Activated naive CD4-positive, alpha-beta T cell treated with anti-CD3 and anti-CD28 coated beads, Interleukin-2, amount 50 U/mL, for 72 hours (primary cell): ENCODE measurements at places on chromosomes 4 and X.
A peak's percentile ranks its signal among the peaks of the same experiment; 100 is the strongest.

DNA sequence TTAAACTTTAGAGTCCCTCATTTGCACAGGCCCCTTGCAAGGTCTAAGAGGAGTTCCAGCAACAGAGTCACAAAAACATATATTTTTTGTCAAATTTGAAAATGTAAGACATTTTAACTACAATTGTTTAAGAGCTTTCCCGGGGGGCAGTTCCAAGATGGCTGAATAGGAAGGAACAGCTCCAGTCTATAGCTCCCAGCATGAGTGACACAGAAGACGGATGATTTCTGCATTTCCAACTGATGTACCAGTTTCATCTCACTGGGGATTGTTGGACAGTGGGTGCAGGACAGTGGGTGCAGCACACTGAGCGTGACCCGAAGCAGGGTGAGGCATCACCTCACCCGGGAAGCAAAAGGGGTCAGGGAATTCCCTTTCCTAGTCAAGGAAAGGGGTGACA, 71.4 kb upstream of the NMU start:
- no peak for DNase-seq

- no peak for DNase-seq
Observed at GRCh38 chr4:110624904-110625494, 2.1 kb upstream of the PITX2 start.

GRCh38 chr4:2804973-2805501, 12.2 kb downstream of the SH3BP2 start:
- DNase-seq = no peak

GRCh38 chr4:158799013-158799770, 30.4 kb downstream of the FNIP2 start:
- DNase-seq = no peak

- no peak for DNase-seq
Observed at GRCh38 chrX:8773117-8773516, 28.1 kb downstream of the FAM9A start.

GRCh38 chr4:76563454-76564122, 128.6 kb downstream of the SHROOM3 start:
- no peak for DNase-seq

DNA sequence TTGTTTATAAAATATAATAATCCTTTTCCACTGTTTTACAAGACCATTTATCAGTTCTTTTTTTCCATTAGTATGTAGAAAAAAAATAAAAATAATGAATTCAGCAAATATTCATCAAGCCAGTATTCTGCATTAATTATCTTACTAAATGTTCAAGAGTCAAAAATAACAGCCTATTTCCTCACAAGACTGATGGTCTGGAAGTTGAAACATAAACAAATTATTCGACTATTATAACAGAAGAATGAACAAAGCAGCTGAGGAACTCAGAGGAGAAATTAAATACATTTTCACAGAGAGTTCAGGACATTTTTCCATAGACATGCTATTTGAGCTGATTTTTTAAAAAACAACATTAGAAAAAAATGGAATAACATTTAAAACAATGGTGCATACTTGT, 2594.8 kb downstream of the ARAP2 start:
- no peak for DNase-seq

GRCh38 chrX:15322472-15322871, 7.0 kb upstream of the ASB11 start:
- no peak for DNase-seq

DNA sequence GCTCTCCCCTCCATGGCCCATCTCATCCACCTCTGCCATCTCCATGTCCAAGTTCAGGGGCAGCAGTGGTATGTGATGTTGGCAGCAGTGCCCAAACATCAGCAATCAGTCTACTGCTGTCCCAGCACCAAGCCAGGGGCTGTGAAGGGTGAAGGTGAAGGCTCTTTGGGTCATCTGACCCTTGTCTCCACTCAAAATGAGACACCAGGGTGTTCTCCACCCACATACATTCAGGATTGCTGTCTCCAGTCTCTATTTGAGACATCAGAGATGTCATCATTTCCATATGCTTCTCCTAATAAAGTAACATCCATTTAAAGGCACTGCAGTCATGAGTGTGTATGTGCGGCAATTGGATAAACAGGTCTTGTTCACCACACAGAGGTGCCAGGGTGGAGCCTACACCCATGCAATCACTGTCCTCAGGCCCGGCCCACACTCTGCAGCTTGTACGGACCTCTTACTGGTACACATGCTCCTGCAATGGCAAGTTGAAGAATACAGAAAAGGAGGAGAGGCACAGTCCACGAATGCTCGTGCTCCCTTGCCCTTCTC, 22.2 kb downstream of the MAML3 start:
- DNase-seq = no peak

DNA sequence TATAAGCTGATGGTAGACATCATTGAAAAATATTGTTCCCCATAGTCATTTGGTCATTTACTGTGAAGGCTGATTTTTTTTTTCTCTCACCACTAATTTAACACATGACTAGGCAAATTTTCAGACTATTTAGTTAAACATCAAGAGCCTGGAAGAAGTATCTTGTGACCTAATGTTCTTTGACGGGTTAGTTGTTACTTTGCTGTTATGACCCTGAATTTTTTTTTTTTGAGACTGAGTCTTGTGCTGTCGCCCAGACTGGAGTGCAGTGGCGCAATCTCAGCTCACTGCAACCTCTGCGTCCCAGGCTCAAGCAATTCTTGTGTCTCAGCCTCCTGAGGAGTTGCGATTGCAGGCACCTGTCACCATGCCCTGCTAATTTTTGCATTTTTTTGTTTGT, 67.0 kb downstream of the HPF1 start:
- no peak for DNase-seq

DNA sequence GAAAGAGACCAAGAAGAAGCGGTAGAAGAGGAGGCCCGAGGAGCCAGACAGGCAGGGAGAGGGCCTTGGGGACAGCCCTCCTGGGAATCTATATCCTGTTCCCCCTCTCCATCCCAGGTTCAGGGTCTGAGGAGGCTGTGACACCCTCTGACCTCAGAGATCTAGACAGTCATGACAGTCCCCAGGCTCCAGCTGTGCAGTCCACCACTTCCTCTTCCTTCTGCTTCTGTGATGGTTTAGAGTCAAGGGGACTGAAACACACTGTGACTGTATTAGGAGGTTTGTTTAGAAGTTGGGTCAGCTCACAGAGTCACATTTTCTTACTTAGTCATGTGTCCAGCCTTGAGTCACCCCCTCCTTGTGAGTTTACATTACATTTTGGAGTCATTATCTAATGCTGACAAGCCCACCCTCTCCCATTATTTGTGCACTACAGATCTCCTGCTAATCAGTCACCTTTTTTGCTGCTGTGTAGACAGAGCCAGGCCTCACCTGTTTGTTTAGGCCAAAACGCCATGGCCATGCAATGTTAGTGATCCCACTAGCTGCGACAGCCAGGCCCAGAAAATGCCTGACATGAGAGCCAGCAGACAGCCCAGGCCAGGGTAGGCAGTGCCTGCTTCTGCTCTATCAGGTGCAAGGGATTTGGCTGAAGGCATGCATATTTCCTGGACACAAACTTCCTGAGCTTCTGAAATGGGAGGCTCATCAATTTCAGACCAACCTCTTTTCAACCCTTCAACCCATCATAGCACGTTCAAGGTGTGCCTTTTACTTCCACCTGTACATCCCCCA, 26.0 kb downstream of the MANBA start:
- no peak for DNase-seq

DNA sequence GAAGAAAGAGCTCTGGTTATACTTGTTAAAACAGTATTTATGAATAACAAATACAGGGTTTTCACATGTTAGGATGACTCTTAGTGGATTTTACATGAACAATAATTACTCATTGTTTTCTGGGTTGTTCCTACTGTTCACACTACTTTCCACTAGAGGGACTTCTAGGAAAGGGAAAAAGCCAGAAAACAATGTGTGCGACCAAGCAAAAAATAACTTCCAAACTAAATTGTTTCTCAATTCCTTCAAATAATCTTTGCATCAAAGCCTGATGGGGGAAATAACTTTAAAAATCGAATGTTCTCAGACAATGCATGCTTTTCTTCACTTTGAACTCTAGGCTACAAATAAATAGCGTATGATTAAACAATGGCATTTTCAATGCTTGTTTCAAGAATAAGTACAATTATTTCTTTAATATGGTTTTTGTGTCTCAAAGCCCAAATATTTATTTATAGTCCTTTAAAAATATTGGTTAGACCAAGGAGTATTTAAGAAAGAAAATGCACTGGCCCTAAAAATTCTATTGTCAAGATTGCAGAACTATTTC, 72.1 kb upstream of the ETNPPL start:
- no peak for DNase-seq

DNA sequence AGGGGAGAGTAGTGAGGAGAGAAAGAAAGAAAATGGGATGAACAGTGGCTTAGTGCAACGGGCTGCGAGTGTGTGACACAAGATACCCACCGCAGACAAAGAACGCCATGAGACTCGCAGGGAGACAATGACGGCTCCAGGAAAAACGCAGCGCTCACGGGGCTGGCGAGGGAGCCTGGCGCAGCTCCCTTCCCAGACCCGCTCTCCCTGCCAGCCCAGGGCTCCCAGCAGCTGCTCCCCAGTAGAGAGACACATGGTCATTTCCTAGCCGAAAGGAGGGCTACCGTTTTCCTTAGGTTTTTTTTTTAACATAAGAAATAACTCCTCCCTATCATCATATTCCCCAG, 149.5 kb downstream of the MAML3 start:
- DNase-seq = no peak

GRCh38 chr4:176277162-176277904, 8.3 kb upstream of the ASB5 start:
- peak; percentile 7 for DNase-seq

DNA sequence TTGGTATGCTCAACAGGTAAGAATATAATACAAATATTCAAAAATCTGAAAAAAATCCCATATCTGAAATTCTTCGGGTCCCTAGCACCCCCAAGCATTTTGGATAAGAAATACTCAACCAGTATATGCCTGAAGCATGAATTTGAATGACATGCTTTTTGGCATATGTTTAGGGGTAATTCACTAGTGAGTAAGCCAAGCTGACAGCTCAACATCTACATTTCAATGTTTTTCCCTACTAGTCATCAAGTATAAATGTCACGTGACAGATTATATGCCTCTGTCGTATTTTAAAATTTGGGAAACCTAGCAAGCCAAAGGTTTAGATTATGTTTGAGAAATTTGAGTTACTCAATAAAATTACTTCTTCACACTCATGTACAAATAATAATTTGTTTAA, 125.1 kb downstream of the FGF16 start:
- no peak for DNase-seq

DNA sequence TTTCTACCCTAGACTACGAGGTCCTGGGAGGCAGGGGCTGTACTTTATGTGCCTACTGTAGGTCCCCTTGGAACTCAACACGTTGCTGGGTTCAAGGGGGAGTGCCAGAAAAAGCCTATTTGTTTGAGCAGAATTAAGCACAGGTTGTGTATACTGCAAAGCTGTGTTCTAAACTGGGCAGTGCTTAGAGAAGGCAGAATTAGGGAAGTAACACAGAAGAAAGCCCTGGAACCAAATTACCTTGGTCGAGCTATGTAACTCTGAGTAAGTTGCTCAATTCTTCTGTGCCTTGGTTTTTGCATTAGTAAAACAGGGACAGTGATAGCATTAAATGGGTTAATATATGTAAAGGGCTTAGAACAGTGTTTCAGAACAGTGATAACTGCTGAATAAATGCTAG, 245.0 kb upstream of the SFRP2 start:
- DNase-seq = no peak

GRCh38 chr4:83124111-83124780, 9.7 kb upstream of the PLAC8 start:
- no peak for DNase-seq

DNA sequence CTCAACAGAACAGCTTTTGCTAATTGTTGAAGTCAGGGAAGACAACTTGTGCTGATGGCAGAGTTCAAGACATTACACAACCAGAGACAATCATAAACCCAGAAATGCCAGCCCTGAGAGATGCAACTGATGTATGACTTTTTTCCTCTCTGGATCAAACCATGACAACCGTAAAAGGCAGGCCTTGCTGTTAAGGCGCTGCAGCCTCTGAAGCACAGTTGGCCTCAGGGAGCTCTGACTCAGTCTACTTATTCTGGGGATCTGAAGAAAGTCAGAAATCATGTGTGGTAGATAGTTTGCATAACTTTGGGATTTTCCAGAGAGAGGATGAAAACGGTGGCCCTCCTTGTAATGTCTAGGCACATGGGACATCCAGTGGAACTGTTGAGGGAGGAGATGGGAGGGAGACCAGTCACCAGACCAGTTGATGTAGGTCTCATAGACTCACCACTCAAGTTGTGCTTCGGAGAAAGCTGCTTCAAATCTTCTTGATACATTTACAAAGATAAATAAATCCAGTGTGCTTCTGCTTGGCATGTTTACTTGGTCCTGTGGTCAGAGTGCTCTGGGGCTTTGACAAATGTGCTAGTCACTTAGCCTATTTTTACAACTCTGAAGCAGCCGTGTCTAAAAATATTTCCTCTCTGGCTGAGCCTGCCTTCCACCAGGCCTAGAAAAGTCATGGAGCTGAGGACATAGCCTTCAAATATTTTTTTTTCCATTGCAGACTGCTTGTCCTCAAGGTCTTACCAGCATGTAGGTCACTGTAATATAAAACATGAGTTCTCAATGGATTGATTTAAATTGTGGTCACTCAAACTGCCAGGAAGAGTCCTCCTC, 7.5 kb downstream of the HADH start:
- no peak for DNase-seq

DNA sequence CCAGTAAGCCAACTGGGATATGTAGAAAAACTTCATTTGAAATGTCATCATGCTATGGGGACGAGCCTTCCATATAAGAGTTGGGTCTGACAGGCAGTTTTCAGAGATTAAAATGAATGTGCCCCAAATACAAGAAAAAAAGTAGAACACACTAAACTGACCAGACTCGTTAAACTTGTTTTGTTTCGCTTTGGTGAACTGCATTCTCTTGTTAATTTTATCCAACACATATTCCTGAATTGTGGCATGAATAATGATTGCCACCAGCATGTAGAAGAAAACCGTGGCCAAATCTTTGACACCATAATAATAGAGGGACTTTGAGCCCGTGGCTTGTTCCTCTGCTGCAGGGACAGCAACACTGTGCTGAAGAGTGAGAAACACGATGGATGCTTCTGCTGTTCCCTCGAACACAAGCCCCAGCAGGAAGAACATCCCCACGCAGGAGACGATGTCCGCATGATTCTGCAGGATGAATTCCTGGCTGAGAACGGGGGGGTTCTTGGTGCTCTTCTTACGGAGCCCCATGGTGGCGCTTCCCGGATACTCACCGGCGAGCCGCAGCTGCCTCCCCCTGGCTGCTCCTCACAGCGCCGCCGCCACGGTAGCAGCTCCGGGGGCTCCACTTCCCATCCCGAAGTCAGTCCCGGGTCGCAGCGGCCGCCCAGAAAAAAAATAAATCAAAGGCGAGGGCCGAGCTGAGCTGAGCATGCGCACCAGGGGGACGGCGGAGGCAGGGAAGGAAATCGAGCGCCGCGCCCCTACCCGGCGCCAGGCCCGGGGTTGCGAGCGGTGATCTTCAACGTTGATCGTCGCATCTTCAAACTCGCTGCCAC, at the start of gene TRAM1L1:
TRAM1L1 (minus strand) TSS at position 711 of the 836 bp plus-strand sequence; CDS start at position 528, 183 bp downstream.
- peak; percentile 2 for DNase-seq

DNA sequence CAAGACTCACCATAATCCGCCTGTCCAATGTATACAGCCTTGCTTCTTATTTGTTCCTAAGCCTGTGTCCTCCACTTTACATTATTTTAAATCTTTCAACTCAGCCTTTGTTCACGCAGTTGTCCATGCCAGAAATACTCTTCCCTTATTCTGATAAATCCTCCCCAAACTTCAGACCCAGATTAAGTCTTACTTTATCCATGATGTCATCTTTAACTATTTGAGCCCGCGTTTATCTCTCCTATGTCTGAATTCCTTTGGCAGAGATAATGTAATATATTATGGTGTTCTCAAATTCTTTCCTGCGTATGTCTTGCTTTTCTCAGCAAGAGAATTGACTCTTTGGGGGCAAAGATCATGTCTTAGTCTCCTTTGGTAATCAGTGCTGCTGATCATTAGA, 129.6 kb downstream of the LUZP4 start:
- no peak for DNase-seq
